Activated CD4-positive, alpha-beta memory T cell treated with anti-CD3 and anti-CD28 coated beads for 36 hours (primary cell): ENCODE measurements at places on chromosomes 13 and 19. TPM values are rescaled to one million over a fixed set of nuclear protein-coding genes. Genes with fewer than 3 reads are reported as not detected.

Gene SIGLECL1
- not detected for total RNA-seq

Gene ZNF835
- total RNA-seq = 2.2 TPM

Gene KLK7
- not detected for total RNA-seq

Gene GNG7
- total RNA-seq = 0.53 TPM

Gene CEACAM7
- total RNA-seq = not detected

Gene POMP
- 125 TPM for total RNA-seq

Gene CEACAM4
- not detected for total RNA-seq

Gene SEMA6B
- total RNA-seq = 0.19 TPM

Gene ARRDC2
- total RNA-seq = 28.6 TPM

Gene CCDC70
- not detected for total RNA-seq

Gene PCP2
- 0.41 TPM for total RNA-seq

Gene GPR12
- total RNA-seq = not detected

Gene CDADC1
- 11.1 TPM for total RNA-seq

Gene TSHZ3
- 2.6 TPM for total RNA-seq

Gene RNF225
- total RNA-seq = 0.21 TPM

Gene ZNF98
- total RNA-seq = not detected

Gene CNN1
- not detected for total RNA-seq

Gene ATCAY
- not detected for total RNA-seq

Gene NUDT15
- total RNA-seq = 18.5 TPM

Gene NXNL1
- total RNA-seq = not detected

Gene MYH14
- not detected for total RNA-seq
